ENCODE measurements at places on chromosomes 7 and 10. TPM values are rescaled to one million over a fixed set of nuclear protein-coding genes. Genes with fewer than 3 reads are reported as not detected.

NPSR1 gene
- not detected for total RNA-seq

RP9 gene
- 8.0 TPM for total RNA-seq

SPDYE9 gene
- total RNA-seq, result not detected

DNA sequence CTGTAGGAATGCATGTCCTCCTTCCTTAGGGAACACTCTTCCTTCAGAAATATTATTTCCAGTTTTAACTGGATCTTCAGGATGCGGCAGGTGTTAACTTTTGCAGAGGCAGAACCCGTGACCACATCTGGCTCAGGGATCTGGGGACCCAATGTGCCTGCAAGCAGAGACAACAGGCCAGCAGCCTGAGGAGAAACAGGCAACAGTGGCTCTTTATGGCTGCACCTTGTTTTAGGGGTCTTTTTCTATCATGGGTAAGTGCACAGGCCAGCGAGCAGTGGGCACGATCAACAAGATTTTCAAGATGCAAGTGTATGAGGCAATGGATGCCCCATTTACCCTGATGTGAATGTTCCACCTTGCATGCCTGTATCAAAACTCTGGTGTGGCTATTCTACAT, 497.5 kb upstream of the KLF6 start:
- DNase-seq, result no peak

- DNase-seq, result no peak
Observed at GRCh38 chr7:147170341-147171012, 1053.9 kb downstream of the CNTNAP2 start.

ASB15 gene
- not detected for total RNA-seq

GRCh38 chr7:84455788-84456187, 261.2 kb upstream of the SEMA3A start:
- no peak for DNase-seq

GRCh38 chr7:22858640-22859561, 36.3 kb upstream of the TOMM7 start:
- DNase-seq, result no peak

DNA sequence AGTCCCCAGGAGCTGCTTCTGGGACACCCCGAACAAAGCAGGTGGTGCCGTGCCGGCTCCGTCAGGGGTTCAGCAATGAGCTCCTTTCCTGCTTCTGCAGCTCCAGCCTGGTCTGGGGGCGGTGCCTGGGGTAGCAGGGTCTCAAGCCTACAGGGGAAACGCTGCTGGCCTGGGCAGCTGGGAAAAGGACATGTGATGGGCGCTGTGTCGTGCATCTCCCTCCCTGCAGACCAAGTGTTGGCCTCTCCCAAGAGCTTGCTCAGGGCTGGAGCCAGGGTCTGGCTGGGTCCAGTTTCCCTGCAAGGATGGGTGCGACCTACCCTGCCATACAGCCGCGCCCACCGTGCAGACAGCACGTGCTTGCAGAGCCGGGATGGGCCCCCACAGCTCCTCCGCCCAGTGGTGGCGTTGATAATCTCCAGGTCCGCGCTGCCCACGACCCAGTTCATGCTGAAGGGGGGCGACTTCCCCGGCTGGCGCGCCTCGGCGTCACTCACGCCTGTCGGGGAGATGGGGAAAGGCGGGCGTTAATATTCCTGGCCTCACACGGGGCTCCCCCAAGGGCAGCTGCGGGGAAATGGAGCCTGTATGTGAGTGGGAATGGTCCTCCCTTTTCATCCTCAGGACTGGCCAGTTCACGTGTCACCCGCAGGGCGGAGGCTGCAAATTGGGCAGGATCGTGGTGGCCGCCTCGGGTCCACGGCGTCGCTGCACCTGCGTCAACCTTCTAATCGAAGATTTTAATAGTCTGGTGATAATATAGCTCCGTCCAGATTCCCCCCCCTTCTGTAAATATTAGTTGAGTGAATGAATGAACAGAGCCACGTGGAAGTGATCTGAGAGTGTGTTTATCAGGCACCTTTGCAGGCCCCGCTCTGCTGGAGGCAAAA, 128.6 kb downstream of the WDR37 start:
- peak; percentile 85 for DNase-seq

DNA sequence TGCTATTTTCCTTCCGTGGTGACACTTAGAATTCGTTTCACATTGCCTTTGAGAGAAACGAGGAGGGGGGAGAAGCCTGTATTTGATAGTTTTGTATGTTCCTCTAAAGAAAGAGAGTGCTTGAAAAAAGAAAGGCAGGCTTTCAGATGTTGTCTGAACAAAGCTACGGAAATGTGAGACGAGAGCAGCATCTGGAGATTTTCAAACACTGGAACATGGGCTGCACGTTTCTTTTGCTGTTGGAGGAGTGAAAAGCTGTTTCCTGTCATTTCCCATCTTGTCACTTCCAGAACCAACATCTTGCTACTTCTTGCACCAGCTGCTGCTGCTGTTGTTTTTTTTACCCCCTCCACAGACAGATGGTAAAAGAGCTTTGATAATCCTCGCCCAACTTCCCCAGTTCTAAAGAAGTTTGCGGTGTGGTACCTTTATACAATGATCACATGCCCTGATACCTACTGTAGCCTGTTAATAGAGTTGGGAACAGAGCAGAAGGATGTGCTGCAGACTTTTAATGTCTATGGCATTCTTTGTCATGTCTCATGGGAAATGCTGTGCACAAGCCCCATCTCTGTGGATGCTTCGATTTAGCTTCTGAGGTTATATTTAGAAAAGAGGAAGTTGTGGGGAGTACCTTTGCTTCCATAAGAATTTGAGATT, 408.1 kb downstream of the AUTS2 start:
- no peak for DNase-seq

ADAM12 gene
- 77.9 TPM for total RNA-seq

TMEM236 gene
- 3.0 TPM for total RNA-seq

DNA sequence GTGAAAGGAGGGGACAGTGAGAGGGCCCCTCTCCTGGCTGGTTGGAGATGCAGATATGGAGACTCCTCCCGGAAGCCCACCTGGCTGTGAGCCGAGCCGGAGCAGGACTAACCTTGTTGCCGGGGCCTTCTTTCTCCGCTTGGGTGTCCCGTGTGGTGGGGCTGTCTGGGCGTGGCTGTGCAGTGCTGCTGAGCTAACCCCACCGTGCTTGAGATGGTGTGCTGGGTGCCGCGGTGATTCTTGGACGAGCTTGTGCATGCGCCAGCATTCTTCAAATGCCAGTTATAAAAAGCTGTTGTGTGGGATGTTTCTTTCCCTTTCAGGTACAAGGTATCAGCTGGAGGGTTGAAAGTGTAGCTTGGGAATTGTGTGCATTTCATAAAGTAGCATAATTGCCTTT, 48.8 kb downstream of the DAGLB start:
- DNase-seq, result no peak

DNA sequence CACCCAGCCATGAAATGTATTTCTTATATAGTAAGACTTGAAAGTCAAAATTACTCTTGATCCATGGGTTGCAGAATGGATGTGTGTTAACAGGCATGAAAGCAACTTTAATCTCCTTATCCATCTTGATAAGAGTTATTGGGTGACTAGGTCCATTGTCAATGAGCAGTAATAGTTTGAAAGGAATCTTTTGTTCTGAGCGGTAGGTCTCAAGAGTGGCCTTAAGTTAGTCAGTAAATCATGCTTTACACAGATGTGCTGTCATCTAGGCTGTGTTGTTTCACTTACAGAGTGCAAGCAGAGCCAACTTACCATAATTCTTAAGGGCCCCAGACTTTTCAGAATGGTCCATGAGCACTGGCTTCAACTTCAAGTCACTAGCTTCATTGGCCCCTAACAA, 51.2 kb downstream of the KIAA1549 start:
- DNase-seq, result no peak
